NCI-H2081 treated with DMSO at 0.1 percent for 48 hours (cell line): ENCODE measurements at places on chromosomes 5 and 9.

DNA sequence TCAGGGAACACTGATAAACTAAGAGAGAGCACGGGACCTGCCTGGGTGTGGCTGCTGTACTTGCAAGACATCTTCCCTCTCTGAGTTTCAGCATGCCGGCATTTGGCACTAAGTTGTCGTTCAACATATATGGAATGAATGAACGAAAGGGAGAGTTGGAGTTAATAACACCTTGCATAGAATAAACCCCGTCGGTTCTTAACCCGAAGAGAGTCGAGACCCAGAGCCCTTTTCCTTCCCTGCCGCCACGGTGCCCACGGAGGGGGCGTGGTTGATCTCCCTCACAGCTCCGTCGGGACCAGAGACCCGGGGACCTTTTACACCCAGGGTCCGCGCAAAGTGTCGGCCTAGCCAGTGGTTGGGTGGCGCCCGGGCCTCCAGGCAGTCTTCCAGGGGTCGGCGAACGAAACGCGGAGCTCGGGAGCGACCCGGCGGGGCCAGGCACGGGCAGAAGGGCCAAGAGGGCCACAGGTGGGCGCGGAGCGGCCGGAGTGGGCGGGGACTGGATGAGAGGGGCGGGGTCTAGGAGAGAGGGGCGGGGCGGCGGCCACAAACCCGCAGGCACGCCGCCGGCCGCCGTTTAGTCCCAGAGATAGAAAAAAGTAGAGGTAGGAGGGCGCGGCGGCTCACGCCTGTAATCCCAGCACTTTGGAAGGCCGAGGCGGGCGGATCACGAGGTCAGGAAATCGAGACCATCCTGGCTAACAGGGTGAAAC lies 735 bp upstream of the RPL26L1 start:
- DNase-seq, result no peak

DNA sequence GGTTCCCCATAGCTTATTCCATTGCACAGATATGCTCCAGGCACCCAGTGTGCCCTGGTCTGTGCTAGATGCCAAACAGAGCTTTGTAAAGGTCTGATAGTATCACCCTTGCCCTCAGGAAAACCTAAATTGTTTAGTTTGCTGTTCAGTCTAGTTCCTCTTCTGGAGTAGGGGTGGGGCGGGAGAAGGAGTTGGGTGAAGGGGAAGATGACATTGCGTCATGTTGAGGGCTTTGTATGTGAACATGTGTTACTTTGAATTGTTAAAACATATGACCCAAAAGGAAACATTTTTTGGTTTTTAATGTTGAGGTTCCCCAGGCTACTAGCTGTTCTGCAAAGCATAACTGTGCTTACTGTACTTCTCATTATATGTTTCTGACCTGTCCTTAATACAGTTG lies 40.6 kb downstream of the HACD4 start:
- no peak for DNase-seq

- peak; percentile 36 for DNase-seq
Observed at GRCh38 chr9:121862371-121863332, 211.2 kb downstream of the DAB2IP start.

GRCh38 chr9:92550765-92551164 lies 15.0 kb upstream of the ECM2 start:
- DNase-seq, result no peak

GRCh38 chr9:101468116-101468515 lies 32.5 kb upstream of the ALDOB start:
- DNase-seq, result no peak

- no peak for DNase-seq
Observed at GRCh38 chr5:167639766-167640165, 651.7 kb upstream of the WWC1 start.

DNA sequence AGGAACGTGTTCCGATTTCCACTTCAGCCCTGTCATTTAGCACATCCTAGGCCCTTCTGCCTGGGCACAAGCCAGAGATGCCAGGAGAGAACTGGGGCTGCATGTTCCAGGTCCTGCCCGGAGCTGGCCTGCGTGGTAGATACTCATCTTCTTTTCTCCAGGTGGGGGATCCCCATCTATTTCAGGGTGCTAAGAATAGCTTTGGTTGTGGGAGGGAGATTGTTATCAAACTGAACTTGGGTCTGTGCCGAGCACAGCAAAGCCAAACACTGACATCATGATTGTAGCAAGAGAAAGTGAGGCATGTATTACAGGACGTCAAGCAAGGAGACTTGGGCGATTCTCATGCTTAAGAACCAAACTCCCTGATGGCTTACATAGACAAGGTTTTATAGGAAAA lies 18.2 kb downstream of the C9orf153 start:
- no peak for DNase-seq

DNA sequence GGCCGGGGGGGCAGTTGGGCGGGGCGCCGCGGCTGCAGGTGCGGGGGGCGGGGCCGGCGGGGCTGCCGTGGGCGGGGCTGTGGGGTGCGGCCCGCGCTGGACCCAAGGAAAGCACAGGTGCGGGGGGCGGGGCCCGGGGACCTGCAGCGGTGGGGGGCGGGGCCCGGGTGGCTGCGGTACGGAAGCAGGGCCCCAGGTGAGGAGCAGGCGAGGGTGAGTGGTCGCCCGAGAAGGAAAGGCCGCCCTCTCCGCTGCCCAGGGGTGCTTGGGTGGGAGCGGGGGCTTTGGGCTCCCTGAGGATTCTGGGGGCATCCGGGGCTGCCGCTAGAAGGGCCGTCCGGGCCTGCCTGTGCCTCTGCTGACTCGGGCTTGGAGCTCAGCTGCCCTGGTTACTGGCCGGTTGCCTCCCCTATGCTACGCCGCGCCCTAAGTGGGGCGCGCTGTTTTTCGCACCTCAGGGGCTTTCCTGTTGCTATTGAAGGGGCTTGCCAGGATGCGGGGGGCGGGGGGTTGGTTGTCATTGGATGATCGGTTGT lies 767 bp downstream of the RALGPS1 start:
- DNase-seq, result no peak

DNA sequence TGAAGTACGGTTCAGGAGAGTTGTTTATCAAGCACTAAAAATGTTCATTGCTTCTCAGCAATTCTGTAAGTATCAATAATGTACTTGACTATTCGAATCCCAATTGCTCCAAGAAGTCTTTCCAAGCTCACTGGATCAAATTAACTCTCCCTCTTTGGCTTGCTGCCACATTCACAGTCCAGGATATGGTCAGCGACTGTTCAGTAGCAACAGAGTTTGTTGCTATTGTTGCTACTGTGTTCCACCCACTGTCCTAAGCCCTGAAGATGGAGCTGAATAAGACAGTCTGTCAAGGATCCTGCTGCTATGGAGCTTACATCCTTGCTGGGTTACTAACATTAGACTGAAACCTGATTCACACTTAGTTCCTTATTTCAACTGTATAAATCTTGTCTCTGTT lies 110.8 kb downstream of the FGF10 start:
- DNase-seq, result no peak

DNA sequence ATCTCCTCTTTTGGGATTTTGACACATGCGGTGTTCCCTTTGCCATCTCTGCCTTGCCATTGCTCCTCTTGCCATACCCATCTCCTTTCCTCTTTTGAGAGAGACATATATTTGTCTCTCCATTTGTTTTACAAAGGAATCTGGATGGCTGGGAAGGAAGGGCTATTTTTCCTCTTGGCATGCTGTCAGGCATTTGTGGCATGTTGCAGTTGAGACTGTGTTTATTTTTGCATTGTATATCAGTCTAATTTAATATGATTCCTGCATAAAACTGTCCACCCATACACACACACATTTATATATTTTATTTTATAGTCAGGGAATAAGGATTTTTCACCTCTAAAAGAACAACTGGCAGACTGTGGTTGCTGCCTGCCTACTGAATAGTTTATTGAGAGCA lies 1105.8 kb upstream of the SEMA6A start:
- DNase-seq, result no peak

GRCh38 chr9:121483049-121483448 lies 16.6 kb downstream of the GGTA1 start:
- no peak for DNase-seq

GRCh38 chr9:131534721-131535237 lies 3.7 kb upstream of the UCK1 start:
- no peak for DNase-seq

DNA sequence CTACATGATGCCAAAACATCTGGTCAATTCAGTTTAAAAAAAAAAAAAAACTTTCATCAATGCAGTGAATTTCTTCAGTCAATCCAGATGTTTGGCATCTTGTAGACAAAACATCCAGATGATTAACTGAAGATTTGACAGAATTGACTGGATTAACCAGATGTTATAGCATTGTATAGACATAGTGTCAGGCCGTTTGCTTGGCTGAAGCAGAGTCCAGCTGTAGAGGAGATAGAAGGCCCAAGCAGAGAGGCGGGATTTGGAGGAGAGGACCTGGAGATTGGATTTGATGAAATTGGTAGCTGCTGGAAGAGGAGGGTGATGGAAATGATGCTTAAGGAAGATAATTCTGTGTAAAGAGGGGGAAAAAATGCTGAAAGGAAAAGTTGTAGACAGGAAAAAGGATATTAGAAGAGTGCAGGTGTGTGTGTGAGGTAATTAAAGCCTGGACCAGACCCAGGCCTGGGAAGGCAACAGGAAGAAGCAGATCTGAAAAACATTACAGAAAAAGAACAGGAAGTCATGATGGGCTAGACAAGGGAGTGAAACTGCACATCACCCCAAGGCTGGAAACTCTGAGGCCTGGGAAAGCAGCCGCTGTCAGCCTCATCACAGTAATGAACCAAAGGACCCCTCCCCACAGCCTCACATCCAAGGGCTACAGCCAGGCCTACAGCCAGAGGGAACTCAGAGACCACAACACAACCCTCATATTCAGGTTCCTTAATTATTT lies 258.3 kb downstream of the CWC27 start:
- DNase-seq, result no peak

- DNase-seq, result no peak
Observed at GRCh38 chr5:74648835-74649293, 8.3 kb upstream of the ENC1 start.

GRCh38 chr5:97106216-97106581 lies 36.2 kb downstream of the LIX1 start:
- DNase-seq, result no peak

DNA sequence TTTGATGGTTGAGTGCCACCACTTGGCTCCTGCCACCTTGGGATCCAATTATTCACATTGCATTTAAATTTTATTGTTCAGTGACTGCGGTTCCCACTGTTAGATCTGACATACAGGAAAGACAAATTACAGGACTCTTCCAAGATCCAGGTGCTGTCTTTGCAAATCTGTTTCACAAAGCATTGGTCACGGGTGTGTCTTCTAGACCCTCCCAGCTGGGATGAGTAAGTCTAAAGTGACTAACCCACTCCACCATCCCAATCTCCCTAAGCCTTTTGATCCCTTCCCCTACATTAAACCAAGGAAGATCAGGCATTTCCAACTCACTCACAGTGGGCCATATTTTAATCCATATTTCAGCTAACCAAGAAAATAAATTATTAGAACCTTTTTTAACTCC lies 1016.3 kb upstream of the CTNND2 start:
- DNase-seq, result no peak

DNA sequence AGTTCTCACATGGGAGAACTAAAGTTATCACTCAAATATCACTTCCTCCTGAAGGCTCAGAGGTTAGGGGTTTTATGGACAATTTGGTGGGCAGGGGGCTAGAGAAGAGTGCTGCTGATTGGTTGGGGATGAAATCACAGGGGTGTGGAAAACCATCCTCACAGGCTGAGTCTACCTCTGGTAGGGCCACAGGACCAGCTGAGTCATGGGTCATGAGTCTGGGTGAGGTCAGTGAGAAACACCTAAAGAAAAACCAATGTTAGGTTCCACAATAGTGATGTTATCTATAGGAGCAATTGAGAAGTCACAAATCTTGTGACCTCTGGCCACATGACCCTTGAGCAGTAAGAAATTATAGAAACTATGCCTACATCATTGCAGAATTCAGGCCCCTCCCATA lies 203.3 kb upstream of the TARS1 start:
- DNase-seq, result no peak

GRCh38 chr9:86043999-86044398 lies 55.4 kb downstream of the GOLM1 start:
- no peak for DNase-seq

DNA sequence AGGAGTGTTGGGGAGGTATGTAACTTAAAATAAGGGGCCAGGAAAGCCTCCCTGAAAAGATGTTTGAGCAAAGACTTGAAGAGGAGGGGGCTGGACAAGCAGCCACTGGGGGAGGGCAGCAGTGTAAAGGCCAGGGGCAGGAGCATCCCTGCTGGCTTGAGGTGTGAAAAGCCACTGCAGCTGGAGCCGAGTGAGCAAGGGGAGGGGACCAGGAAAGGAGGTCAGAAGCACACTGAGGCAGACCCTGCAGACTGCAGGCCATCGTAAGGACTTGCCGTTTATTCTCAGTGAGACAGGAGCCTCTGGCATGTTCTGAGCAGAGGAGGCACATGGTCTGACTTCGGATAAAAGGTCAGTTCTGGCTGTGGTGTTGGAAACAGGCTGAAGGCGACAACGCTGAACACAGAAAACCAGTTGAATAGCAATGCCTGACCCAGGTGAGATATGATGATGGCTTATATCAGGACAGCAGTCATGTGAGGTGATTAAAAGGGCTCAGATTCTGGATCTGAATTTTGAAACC lies 10.2 kb upstream of the ERGIC1 start:
- DNase-seq, result no peak

DNA sequence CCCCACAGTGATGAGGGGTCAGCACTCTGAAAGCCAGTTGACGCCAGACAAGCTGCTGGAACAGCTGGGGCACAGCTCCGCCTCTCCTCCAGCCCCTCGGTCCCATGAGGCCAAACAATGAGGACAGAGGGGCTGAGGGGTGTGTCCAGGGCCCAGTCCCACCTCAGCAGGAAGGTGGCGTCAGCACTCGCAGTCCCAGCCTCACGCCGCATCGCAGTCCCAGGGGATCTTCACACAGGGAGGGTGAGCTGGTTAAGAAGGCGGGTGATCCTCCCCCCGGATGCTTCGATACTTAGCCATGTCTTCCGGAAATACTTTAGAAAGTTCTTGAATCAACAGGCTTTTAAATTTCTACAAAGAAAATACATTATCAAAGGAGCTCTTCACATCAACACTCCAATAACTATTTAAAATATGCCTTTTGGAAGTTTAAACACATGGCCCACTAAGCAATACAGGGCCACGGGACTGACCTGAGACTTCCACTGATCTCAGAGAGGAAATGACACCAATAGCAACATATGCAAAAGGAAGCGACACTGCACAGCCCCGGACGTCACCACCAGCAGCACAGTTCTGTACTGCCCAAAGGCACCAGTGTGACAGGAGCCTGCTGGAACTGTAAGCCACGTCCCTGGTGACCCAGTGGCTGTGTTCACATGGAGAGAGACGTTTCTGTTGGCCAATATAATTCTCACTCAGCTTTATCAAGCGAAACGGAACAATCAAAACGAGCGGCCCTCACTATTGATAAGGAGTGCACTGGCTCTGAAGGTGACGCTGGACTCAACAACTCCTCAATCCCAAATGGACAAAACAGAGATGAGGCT lies 5.9 kb downstream of the MED10 start:
- DNase-seq, result no peak

GRCh38 chr5:179314606-179315355 lies 30.5 kb downstream of the ADAMTS2 start:
- DNase-seq, result no peak

DNA sequence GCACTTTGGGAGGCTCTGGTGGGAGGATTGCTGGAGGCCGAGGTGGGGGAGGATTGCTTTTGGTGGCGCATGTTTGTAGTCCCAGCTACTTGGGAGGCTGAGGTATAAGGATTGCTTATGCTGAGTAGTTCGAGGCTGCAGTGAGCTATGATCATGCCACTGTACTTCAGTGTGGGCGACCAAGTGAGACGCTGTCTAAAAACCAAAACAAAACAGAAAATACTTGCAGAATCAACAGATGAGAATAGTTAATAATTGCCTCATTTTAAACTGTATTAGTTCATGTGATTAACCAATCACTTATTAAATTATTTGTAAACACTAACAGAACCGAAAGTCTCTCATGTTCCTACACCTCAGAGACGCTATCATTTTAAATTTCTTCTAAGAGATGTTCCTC lies 118.1 kb downstream of the CCDC171 start:
- DNase-seq, result no peak
